ENCODE measurements at places on chromosomes 5 and 9.

GRCh38 chr5:31769530-31769929 lies 130.6 kb downstream of the PDZD2 start:
- DNase-seq, result no peak

GRCh38 chr5:169356181-169356580 lies 55.2 kb upstream of the SLIT3 start:
- no peak for DNase-seq

DNA sequence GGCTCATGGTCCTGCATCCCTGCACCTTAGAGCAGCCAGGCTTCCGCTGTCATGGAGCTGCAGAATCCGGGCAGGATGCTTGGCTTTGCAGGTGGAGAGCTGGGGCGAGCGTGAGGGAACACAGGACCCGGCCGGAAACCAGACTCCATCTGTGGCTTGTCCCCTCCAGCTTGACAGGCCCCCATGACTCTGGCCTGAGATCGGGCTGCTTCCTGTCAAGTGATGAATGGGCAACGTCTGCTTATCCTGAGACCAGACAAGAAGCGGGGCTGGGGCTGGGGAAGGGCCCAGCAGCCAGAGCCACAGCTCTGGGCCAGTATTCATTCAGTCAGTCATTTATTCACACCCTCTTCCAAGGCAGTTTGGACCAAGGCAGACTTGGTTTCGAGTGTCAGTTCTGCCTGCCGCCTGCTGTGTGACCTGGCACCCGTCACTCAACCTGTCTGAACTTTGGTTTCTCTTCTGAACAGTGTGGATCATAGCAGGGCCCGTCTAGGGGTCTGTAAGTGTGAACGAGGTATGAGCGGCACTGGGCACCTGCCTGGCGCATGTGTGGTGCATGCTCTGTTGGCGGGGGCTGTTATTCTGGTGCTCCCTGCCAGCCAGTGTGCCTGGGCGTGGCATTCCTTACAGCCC lies 37.5 kb downstream of the NEK6 start:
- no peak for DNase-seq

GRCh38 chr5:176644878-176645670 lies 2.2 kb upstream of the TSPAN17 start:
- DNase-seq, result no peak

GRCh38 chr5:115816226-115817081 lies at the start of gene CDO1:
CDO1 (minus strand) TSS chr5:115816659; CDS start chr5:115816397, 262 bp downstream.
- DNase-seq, result no peak

DNA sequence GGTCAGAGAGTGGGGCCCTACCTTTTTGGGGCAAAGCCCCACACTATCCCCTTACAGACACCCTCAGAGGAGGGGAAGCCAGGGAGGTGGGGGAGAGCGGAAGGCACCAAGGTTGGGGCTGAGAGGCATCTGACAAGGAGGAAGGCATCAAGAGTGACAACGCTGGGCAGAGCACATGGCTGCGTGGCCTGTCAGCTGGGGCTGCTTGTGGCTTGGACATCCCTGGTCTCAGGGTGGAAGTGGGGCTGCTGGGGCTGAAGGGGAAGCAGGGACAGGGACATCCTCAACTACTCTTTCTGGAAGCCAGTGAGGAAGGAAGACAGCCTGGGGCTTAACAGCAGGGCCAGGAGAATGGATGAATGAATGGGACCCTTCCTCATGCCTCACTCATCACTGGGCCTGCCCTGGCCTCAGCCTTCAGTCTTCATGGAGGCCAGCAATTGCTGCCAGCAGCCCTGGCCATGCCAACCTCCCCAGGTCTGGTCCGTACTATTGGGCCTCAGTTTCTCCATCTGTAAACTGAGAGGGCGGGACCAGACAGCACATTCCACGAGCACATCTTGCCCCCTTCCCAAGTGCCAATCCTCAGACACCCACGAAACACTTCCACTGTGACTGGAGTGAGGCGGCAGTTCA lies 993 bp upstream of the RALGDS start:
- DNase-seq, result no peak

- no peak for DNase-seq
Measured at GRCh38 chr5:179912951-179913350, 5.3 kb upstream of the TBC1D9B start.

GRCh38 chr5:152990649-152991048 lies 499.8 kb upstream of the GRIA1 start:
- DNase-seq, result no peak

DNA sequence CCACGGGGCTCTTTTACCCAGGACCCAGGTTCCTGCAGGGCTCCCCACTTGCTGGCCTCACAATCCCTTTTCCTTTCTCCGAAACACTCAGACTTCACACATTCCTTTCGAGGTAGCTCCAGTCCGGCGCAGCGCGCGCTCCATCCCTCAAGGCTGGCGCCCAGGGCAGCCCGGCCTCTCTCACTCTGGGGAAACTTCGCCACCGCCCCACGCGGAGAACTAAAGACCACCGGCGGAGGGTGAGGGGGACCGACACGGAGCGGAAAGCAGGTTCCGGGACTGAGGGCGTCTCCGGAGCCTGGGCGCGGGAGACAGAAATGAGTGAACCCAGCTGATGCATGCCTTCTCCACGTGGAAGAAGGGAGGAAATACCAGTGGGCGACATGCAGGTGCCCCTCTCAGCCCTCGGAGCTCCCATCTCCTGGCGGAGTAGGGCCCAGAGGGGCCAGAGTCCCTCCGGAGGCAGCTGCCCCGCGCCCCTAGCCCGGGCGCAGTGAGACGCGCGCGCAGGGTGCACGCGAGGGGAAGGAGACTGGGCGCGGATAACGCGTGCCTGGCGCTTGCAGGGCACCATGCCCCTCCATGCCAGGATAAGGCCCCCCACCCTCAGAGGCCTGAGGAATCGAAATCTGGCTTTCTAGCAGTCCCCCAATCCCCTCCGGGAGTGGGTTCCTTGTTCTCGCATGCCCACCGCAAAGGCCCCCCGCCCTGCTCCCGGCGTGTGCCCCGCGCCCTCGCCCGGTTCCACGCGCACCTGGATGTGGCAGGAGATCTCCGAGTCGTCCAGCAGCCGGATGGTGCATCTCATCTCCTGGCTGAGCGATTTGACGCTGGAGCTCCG lies 650 bp downstream of the FRMD3 start:
- DNase-seq, result no peak

- DNase-seq, result no peak
Measured at GRCh38 chr5:133110709-133111108, 58.9 kb downstream of the HSPA4 start.

- DNase-seq, result no peak
Measured at GRCh38 chr9:128082151-128082550, 14.1 kb downstream of the SLC25A25 start.

GRCh38 chr5:105453216-105453807 lies 1890.7 kb upstream of the NUDT12 start:
- DNase-seq, result no peak

Data from effector CD8-positive, alpha-beta T cell (primary cell).